Cerebellar nuclear complex (tissue), 1 donor: ENCODE measurements at places on chromosomes 1 and 21.

GRCh38 chr21:42475036-42475435 is 21.0 kb downstream of the RSPH1 start:
- no peak for DNase-seq

DNA sequence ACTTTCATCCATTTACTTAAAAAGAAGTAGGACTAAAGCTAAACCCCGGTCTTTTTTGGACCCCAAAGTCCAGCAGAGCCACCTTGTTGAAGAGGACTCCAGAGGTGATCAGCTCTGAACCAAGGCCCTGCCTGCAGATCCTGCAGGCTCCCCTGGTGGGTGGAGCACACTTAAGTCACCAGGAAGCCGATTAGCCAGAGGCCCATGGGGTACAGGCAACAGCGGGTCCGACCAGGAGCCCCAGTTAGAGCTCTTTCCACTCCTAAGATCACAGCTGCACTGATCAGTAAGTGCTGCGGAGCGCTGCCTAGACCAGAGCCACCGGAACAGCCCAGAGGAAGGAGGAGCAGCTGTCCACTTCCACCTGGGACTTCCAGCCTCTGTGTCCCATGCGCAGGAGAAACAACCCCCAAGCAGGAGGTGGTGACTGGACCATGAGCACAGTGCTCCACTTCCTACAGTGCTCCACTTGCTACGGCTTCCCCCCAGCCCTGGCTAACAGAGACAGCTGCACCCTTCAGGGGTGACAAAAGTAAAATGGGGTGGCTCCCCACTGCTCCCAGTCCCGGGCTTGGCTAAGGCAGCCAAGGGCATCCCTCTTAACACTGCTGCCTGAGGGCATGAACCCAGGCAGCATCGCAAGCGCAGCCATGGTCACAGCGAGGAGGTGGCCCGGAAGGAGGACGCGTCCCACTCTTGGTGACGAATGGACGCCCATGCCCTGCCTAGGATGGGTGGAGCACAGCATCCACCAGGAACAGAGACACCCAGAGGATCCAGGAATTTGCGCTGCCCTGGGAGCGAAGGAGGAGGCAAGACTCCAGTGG is 58.0 kb downstream of the NPHP4 start:
- DNase-seq, result no peak

GRCh38 chr1:16126743-16127515 is 28.9 kb downstream of the EPHA2 start:
- DNase-seq, result no peak

GRCh38 chr1:23908453-23909341 is 4.5 kb downstream of the CNR2 start:
- no peak for DNase-seq

DNA sequence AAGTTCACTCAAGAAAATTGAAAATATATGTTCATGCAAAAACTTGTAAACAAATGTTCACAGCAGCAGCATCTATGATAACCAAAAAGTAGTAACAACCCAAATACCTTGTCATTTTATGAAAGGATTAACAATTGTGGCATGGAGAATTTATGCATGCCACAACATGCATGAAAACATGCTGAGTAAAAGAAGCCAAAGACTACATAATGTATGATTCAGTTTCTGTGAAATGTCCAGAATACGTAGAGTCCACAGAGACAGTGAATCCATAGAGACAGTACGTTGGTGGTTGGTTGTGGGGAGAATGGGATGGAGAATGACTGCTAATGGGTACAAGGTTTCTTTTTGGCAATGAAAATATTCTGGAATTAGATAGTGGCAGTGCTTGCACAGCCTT is 148.7 kb downstream of the MAST2 start:
- no peak for DNase-seq

DNA sequence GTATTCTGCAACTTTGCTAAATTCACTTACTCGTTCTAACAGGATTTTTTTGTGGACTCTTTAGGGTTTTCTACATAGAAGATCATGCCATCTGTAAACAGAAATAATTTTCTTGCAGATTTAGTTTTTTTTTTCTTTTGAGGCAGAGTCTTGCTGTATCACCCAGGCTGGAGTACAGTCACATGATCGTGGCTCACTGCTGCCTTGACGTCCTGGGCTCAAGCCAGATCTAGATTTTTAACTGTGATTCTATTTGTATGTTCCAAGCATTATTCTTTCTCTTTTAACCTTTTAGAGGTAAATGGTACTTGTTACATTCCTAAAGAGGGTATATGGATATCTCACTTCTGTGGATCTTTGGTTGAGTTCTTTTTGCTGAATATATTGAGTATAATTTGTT is 18.6 kb downstream of the FABP3 start:
- no peak for DNase-seq

GRCh38 chr1:244291236-244292201 is 160.2 kb downstream of the ADSS2 start:
- no peak for DNase-seq

GRCh38 chr1:160740133-160740688 is 1.2 kb downstream of the SLAMF7 start:
- DNase-seq, result no peak

DNA sequence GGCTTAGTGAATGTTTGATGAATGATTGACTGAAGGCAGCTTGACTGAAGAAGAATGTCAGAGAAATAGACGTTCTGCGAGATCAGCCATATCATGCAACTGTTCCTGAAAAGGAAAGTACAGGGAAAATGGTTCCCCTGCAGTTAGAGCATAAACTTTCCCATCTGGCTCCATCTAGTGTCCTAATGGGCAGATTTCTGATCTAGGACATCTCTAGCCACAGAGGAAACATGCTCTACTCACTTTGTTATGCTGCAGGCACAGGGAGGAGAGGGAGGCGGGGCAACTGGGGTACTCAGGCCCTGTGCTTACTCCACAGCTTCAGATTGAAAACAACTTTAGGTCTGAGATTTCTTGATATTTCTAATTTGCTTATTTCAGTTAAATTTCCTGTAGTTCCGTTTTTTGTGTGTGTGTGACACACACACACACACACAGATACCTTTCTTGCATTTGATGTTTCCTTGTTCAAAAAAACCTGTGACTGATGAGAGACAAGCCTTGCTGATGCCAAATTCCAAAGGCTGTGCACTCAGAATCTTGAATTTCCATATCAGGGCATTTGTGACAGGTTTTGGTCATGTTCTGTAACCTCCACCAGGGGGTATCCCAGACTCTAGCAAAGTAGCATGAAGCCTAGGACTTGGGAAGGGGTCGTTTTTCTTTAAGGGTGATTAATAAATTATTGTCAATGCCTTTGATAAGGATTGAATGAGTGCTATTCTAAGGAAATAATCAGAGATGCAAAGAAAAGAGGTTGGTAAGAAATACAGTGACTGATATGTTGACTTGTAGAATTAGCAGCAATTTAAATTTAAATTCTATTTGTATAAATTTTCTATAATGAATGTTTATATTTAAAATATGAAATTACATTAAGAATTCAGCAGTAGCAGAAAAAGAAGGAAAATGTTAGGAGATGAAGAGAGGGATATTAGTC is 139.7 kb upstream of the BEND5 start:
- DNase-seq, result no peak

- no peak for DNase-seq
Measured at GRCh38 chr1:181184621-181185020, 96.1 kb downstream of the IER5 start.

GRCh38 chr1:171296897-171297296 is 17.1 kb upstream of the FMO4 start:
- DNase-seq, result no peak

GRCh38 chr1:160419838-160420169 is 19.4 kb downstream of the VANGL2 start:
- DNase-seq, result no peak

DNA sequence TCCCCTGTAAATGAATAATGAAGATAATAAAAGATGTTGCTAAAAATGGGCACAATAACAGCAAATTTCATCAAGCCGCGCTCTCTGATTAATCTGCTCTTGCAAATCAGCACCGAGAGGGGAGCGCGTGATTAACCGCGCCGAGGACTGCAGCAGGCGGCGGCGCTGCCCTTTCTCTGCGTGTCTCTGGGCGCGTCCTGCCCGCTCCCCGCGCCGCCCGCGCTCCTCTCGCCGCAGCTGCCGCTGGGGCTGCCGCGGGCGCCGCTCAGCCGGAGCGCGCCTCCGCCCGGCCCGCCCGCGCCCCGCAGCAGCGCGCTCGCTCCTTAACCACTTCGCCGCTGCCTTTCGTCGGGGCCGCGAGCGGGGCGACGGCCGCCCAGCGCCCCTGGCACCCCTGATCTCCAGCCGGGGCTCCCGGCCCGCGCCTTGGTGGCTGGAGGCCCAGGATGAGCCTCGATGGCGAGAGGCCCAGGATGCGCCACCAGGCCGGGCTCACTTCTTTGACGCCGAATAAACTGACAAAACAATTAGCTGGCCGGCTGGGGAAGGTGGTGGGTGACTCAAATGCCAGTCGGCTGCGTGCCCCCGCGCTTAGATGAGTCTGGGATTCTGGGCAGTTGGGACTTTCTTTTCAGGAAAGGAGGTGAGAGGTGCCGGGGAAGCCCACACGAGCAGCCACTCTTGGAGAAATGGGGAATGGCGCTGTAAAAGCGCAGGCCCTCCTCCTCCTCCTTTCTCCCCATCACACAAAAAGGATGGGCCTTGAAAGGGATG is 221.4 kb upstream of the PKN2 start:
- DNase-seq, result no peak

- DNase-seq, result no peak
Measured at GRCh38 chr1:175628548-175629317, 114.7 kb downstream of the TNR start.

DNA sequence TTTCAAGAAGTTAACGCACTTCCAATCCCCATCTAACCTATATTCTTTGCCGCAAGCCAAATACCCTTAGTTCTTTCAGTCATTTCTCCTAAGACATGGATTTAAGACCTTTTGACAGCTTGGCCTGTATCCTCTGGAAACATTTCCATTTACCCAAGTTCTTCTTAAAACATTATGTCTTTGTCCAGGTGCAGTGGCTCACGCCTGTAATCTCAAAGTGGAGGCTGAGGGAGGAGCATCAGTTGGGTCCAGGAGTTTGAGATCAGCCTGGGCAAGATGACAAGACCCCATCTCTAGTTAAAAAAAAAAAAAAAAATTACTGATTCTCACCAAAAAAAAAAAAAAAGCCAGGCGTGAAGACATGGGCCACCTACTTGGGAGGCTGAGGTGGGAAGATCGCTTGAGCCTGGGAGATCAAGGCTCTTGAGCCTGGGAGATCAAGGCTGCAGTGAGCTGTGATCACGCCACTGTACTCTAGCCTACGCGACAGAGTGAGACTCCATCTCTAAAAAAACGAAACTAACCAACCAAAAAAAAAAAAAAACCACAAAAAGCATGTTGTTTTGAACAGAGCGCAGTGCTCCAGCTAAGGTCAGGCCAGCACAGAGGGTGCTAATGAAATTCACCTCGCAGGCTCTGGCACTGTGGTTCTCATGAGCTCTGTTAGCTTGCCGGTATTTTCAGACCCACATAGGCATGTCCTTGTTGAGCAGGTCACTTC is 36.0 kb downstream of the NUAK2 start:
- no peak for DNase-seq

DNA sequence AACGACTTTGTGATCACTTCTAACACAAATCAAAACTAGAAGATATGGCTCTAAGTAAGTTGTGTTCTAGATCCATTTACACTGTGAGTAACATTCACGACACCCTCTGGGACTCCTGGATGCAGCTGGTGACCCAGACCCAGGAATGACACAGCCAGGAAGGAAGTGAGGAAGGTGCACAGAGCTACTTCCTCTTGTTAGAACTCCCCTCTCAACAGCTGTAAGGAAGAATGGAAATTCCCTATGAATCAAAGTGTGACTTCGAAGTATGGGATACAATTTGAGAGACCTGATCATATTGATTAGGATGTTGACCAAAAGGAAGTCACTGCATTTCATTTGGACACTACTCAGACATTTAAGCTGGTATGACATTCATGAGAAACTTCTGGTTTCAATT is 185.3 kb downstream of the NRIP1 start:
- no peak for DNase-seq

DNA sequence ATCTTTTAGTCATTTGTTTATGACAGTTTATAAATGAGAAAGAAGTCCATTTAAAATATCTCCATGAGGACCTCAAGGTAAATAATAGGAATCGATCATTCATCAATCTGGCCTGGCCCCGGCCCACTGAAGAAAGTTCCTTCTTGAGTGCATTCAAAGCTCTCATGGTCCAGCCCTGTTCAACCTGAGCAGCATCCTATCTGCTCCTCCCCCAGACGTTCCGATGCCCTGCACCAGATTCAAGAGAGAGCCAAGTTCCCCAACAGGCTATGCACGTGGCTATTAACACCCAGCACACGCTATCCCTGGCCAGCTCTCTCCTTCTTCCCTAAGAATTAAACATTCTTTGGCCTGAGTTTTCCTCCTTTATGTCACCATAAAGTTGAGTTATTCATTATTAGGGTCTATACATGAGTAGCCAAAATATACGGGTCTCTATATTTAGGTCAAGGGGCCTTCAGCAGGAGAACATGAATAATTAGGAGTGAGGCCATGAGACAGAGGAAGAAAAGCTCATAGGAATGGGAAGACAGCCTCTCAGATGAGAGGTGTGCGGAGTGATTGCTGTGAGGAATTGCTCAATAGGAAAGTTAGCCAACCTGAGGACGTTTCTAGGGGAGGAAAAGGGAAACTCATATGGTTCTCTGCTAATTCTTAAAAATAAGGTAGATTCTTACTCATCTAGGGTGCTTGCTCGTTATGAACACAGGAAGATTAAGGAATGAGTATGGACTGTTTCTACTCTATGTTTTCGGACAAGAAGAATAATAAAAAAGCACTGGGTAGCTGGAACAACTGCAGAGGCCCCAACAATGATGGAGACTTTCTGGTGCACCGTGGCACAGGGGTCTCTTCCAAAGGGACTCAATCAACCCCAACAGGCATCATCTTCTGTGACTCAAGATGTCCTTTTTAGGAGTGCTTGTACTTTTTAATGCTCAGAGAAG is 23.6 kb downstream of the RUNX1 start:
- no peak for DNase-seq

GRCh38 chr1:171160211-171160610 is 24.9 kb upstream of the FMO2 start:
- DNase-seq, result no peak

DNA sequence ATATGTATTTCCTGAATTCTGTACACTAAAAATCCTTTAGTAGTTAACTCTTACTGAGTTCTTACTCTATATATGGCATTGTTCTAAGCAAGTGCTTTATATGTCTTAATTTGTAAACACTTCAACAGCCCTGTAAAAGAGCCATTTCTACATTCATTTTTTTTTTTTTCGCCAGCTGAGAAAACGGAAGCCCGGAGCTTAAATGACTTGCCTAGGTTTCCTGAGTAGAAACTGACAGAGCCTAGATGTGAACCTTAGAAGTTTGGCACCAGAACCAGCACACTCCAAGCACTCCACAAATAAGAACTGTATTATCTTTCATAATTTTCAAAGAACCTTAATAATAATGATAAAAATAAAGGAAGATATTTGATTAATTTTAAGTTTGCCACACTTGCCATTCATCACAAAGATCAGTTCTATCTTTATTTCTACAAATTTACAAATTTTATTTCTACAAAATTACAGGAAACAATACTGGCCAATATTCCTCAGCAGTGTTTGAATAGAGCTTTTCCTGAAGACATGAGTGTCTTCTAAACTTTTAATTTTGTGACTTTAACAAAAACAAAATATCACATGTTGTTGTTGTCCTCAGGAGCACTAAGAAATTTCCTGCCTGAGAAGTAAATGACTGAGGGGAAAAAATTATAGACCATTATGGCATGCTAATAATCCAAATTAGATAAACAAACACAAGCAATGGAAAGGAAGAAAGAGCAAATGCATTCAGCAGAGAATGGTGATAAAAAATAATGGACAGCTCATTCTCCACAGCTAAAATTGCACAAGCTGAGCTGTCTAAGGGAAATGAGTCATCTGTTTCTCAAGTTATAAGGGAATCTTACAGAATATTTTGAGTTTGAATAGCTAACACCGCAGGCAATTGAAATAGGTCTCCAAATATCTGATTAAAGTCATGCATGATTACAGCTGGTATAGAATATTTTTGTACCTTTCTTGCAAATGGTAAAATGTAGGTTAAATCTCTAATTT is 71.2 kb downstream of the DPYD start:
- no peak for DNase-seq
